ENCODE measurements at places on chromosomes 5 and 9.
A peak's percentile ranks its signal among the peaks of the same experiment; 100 is the strongest.

DNA sequence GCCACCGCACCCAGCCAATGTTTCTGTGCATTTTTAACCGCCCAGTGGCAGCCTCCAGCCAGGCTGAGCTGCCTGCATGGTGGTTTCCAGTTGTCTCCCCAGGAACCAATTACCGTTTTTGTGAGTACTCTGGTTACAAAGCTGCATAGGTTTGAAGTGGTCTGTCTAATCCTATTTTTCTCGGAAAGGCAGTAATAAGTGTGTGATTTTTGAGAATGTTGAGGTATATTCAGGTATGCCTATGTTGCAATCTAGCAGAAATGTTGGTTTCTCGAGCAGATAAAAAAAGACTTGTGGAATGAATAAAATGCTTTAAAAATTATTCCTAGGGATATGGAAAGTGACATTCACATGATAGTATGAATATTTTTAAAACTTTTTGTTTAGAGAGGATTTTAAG, 41.5 kb upstream of the ANKH start:
- peak; percentile 85 for DNase-seq

DNA sequence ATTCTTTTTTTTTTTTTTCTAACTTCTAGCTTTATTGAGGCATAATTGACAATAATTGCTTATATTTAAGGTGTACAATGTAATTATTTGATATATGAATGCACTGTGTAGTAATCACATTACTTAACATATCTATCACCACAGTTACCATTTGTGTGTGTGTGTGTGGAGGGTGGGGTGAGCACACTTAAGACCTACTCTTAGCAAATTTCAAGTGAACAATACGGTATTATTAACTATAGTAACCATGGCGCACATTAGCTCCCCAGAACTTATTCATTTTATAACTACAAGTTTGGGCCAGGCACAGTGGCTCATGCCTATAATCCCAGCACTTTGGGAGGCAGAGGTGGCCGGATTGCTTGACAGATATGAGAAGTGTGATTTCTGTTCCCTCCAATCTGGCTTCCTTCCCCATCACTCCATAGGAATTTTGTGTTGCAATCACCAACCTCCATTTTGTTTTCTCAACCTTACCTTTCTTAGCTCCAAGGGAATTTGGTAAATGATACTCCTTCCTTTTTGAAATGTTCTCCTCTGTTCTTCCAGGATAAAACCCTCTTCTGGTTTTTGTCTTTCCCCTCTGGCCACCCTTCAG, 14.9 kb downstream of the TXN start:
- no peak for DNase-seq

DNA sequence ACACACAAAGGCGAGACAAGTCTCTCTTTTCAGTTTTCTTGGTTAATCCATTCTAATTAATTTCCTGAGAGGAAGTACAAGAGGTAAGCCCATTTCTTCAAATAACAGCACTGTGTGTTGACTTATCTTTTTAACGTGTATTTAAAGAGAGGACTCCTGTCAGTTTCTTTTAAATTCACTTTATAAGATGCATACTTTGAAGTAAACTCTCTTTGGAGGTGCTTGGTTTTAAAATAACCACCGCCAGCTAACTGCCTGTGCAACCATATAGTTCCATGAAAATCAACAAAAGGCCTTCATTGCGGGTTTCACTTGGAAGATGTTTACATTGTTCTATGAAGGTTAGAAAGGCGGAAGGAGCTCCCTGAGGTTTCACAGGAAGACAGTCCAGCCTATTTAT, 13.1 kb upstream of the SERINC5 start:
- no peak for DNase-seq

DNA sequence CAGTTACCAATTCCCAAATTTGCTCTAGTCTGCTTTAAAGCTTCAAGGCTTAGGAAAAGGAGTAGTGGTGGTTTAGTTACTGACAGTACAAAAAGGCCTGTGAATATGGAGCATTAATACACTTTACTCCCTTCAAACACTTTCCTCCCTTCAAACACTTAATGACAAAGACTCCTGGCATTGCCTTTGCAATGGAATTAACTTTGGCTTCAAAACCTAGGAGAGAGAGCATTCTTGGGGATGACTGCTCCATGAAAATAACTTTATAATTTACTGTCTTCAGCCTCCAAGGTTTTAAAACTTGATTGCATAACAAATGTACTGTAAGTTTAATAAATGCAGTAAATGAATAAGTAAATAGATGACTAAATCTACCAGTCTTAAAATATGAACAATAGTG, 185.6 kb downstream of the TRPM3 start:
- DNase-seq, result no peak

DNA sequence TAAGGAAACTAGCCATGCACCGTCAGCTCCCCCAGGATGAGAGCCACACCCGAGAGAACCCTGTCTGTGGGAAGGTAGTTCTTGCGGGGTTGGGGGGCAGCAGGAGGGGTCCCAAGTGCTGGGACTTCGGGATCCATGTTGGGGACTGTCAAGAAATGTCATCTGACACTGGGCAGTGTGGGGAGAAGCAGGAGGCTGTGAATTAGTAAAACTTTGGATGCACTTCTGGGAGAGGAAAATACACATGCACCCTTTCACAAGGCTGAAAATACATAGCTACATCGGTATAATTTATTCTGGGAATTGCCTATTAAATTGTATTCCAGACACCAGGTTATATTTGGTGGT, 109.6 kb upstream of the RPS23 start:
- DNase-seq, result no peak

DNA sequence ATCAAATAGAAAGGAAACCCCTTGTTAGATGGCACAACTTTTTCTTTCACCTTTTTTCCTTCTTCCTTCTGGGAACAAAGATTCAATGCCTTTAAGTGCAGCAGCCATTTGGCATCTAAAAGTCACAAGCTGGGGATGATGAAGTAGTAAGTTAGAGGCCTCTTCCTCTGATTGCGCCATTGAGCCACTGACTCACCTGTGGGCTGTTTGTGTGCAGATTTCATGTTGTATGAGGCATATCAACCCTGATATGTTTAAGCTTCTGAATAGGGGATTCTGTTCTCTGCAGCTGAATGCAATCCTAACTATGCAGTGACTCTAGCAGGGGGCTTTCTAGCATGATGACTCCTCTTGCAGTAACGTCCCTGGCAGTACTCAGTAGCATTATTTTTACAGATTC, 599.9 kb downstream of the CSNK1G3 start:
- no peak for DNase-seq

GRCh38 chr9:133090187-133090586, 28.4 kb downstream of the CEL start:
- no peak for DNase-seq

DNA sequence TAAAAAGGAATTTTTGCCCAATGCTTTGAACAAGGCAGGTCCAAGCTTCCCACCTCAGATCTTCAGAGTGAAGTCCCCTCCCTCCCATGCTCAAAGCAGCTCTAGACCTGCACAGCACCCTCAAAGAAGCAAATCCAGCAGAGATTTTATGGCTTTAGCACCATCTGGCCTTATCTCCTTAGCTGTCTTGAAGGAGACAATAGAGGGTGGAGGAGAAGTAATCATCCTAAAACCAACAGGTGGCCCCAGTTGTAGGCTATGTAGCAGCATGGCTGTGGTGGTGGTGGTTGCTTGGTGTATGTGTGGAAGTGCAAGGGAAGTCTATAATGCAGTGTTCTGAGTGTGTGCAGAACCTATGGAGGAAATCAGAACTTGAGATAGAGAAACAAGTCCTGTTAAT, 140.1 kb downstream of the GRIA1 start:
- no peak for DNase-seq

GRCh38 chr5:107502676-107503060, 168.1 kb downstream of the EFNA5 start:
- no peak for DNase-seq

GRCh38 chr9:127780126-127780885, 1.8 kb upstream of the SH2D3C start:
- DNase-seq, result no peak

DNA sequence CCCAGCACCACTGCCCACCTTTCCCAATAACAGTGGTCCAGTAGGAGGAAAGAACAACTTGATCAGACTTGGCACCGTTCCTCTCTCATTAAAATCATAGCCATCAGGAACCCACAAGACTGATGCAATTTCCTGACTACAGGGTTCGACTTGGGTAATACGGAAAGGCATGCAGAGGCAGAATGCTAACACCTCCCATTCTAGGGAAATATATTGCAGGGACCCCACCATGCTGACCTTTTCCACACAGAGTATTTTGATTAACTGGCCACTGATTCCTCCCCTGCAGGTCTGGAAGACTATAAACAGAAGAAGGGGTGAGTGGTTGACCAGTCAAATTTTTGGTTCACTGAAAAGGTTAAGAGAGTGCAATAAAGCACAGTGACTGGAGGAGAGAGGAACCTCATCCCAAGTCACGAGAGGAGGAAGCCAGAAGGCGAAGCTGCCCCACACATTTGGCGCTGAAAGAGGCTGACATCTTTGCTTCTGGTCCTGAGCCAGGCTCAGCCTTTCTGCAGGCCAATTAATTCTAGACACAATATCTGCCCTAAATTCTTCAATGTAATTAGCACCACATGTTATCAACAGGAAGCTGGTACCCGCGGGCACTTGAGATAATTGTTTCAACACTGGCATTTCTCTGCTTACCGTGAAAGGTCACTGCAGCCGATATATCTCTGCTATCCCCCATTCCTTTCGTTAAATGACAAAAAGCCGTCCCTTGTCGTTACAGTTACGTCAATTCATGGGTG, 64.7 kb upstream of the SPOCK1 start:
- peak; percentile 78 for DNase-seq

DNA sequence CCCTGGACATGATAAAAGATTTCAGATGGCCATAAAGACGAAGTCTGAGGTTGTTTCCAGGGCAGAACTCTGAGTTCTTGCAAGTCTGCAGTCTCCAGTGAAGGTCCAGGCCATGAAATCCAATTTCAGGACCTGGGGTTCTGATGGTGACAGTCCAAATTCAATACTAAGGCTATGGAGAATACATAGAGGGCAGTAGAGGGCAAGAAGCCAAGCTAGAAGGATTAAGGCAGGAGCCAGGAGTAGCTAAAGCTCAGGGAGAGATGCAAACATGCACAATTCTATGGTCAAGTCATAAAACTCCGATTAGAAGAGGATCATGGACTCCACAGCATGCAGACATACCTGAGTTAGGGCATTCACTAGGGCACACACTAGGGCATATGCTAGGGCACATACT, 11.4 kb downstream of the SLIT3 start:
- DNase-seq, result no peak

GRCh38 chr9:79695531-79696175, 123.9 kb downstream of the TLE4 start:
- DNase-seq, result no peak

DNA sequence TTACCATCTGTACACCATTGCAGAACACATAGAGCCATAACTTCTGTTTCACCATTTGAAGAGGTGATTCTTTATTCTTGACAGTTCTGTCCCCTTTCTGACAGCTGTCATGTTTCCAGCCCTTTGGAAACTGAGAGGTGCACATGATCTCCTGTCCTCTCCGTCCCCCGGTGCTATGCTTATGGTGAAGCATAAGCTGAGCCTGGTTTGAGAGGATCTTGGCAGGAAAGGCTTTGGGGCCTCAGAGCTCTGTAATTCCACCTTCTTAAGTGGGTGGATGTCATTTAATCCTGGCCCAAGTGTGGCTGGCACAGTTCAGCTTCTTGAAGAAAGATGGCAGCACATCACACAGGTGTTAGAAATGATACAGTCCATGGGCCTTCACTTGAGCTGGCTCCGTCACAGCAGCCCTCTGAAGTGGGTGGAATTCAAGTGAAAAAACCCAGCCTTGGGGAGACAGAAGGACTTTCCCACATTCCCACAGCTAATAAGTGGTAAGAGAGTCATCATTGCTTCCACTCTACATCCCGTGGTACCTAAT, 30.7 kb upstream of the GRPEL2 start:
- no peak for DNase-seq

DNA sequence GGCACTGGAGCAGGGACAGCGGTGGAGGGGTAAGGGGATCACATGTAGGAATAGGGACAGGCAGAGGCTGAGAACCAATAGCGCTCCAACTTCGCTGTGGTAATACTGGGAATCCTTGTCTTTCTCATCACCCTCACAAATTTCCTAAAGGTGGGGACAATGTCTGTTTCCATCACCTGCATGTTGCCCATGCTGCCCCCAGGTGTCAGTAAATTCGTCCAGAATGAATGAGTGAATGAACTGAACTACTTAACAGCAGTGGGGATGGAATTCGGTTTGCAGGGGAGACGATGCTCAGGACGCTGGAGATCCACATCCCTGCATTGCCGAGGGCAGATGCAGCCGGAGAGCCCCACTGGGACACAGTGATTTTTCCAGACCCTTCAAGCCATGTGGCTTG, 129.9 kb downstream of the PDZD2 start:
- DNase-seq, result no peak

DNA sequence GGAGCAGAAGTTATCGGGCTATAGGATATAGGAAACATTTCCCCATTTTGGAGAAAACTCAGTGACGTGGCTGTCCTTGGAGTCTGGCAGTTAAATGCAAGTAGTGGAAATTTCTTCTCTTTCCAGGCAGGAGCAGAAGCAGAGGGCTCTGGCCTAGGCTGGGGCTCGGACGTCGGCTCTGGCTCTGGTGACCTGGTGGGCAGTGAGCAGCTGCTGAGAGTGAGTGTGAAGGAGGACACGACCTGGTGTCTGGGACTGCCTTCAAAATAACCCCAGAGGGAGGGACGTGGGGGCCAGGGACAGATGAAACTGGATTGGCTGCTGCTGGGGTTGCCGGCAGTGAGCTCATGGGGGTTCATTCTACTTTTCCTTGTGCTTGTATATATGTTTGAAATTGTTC, 79.5 kb downstream of the COL15A1 start:
- DNase-seq, result no peak

DNA sequence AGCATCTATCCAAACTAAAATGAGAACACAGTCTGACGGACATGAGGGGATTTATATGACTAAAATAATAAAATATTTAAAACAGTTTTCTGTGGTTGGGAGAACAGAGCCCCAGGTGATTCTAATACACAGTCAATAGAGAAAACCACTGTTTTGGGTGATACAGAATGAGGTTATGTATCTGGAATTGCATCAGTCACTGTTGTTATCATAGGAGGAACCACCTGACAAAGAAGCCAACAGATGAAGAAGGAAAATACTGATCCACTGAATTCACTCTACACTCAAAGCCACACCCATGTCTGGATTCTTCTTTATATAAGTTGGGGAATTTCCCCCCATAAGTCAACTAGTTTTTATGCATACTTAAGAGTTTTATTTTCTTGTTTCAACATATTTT, 799.0 kb downstream of the TLR4 start:
- DNase-seq, result no peak

DNA sequence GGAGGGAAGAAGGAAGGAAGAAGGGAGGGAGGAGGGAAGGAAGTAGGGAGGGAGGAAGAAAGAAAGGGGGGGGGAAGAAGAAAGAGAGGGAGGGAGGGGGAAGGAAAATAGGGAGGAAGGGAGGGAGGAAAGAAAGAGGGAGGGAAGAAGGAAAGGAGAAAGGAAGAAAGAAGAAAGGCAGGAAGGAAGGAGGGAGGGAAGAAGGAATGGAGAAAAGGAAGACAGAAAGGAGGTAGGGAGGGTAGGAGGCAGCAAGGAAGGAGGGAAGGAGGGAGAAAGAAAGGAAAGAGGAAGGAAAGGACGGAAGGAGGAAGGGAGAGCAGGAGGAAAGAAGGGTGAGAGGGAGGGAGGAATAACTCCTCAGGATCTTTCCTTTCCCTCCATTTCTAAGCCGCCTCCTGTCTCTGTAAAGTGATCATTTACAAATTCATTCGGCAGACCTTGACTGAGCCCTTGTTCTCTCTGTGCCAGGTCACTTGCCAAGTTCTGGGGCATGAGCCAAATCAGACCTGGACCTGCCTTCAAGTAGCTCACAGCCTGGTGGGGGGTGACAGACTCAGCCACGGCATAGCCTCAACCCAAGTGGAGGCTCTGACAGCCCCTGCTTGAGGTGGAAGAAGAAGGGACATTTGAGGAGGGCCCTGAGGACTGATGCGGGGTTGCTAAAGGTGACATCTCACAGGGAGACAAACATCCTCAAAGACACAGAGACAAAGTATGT, 69.0 kb upstream of the HRH2 start:
- DNase-seq, result no peak

Data from fibroblast of skin of back (primary cell).